Stimulated activated CD8-positive, alpha-beta memory T cell treated with anti-CD3 and anti-CD28 coated beads, Interleukin-15, amount 100 ng/mL, for 24 hours (primary cell): ENCODE measurements at places on chromosomes 7 and 10.

DNA sequence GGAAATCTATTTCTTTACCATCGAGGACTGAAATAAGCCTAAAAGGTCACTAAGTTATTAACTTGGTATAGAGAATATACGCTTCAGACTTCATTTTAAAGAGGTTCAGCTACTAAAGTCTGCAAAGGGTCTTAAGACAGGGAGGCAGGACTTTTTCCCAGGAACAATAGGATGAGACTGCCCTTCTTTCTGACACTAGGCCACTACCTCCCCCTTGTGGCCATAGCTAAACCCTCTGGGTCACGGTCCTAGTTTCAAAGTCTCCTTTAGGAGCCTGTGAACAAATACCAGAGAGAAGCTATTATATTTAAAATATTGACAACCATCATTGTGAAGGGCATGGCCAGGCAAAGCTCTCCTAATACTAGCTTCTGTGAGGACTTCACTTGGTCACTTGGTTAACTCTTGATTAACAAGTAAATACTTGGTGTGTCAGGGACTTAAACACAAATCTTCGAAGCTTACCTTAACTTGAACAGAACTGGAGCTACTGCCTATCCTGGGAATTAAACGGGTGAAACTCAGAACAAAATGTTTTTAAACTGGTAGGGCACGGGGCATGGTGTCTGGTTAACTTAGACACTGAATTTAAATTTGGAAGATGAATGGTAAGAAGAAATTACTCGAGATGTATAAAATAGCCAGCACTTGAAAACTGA is 75.6 kb downstream of the CCDC6 start:
- no peak for DNase-seq

GRCh38 chr7:69659983-69660382 is 61.7 kb downstream of the AUTS2 start:
- DNase-seq: no peak

DNA sequence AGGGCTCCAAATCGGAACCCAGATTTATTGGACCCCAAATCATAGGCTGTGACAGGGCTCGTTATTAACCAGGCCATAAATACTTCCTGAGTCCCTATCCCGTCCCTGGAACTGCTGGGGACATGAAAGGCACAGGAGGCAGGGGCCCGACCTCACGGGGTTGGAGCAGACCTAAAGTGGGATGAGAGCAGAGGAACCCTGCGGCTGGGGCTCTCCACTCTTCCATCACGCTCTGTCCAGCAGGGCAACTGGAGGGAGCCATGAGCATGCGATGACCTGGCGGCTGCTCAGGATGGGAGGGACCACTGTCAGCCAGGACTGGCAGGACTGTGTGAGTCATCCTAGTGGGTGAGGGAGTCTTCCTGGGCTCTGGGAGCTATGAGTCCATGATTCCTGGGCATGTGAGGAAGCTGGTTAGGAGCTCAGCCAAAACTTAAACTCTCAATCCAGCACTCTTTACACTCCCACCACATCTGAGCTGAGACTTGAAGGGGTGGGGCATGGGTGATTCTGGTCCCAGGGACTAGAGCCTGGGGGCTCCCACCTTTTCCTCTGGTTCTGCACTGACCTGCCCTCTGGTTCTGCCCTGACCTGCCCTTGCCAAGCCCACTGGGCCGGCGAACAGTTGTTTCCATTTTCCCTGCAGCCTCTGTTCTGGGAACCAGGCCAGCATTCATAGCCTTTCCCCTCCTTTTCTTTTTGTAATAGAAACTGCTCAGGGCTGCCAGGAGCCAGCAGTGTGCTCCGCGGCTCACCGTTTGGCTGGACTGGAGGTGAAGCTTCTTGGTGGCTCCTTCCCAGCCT is 47.1 kb downstream of the SYPL1 start:
- DNase-seq: no peak

DNA sequence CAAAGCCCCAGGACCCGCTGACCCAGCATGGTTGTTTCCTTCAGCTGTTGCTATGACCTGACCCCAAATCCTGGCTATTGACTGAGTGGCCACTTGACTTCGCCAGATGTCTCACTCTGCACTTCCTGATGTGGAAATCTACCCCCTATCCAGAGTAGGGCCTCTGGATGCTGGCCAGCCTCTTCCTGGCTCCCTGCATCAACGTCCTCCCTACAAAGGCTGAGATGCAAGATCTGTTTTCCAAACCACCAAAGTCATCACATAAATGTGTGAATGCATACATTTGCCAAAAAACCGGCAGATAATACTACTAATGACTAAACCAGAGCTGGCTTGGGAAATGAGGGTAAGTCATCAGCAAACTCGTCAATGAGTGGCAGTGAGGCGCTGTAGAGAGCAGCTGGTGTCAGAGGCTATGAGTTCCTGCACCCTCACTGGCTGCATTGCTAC is 70.4 kb downstream of the PYROXD2 start:
- no peak for DNase-seq

- DNase-seq: no peak
Measured at GRCh38 chr10:102504179-102504975, 605 bp downstream of the SUFU start.

DNA sequence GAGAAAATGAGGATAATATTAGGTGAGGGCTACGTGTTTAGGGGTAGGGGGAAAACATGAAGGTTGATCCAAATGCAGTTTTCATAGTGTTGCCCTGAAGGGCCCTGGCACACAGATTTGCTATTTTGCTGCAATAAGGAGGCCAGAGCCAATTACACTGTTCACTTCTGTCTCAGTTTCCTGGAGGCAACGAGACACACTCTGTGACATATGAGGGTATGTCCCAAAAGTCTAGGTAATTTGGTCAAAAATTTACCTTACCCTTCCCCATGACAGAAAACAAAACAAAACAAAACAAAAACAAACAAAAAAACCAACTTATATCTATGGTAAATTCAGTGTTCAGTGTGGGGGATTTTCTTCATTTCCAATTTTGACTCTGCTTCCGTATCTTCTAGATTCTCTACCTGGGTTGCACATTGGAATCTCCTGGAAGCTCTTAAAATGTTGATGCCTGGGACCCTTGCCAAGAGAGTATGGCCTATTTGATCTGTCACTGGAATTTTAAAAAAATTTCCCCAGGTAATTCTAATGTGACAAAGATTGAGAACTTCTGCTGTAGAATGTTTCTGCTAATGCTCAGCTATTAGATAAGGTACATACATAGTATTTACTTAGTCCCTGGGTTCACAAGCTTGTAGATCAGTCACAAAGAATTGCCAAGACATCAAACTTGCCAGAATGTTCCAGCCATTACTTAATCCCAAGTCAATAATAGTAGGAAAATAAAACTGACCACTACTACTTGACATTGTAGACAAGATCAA is 139.5 kb downstream of the SEMA3E start:
- DNase-seq: no peak

DNA sequence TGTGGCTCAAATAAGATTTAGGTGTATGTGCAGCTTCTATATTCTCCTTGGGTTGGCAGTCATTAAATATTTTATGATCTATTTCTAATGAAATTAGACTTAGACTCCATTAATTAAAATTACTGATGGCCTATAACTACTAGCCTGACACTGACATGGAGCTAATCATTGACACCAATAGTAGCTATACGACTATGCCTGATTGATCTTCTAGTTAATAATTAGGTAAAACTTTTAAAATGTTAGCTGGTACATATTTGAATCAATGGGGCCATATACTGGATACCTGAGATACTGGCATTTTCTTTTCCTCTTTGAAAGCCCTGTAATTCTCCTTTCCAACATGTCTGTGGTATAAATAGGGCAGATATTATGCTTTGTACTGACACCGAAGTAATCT is 14.4 kb downstream of the WEE2 start:
- no peak for DNase-seq

DNA sequence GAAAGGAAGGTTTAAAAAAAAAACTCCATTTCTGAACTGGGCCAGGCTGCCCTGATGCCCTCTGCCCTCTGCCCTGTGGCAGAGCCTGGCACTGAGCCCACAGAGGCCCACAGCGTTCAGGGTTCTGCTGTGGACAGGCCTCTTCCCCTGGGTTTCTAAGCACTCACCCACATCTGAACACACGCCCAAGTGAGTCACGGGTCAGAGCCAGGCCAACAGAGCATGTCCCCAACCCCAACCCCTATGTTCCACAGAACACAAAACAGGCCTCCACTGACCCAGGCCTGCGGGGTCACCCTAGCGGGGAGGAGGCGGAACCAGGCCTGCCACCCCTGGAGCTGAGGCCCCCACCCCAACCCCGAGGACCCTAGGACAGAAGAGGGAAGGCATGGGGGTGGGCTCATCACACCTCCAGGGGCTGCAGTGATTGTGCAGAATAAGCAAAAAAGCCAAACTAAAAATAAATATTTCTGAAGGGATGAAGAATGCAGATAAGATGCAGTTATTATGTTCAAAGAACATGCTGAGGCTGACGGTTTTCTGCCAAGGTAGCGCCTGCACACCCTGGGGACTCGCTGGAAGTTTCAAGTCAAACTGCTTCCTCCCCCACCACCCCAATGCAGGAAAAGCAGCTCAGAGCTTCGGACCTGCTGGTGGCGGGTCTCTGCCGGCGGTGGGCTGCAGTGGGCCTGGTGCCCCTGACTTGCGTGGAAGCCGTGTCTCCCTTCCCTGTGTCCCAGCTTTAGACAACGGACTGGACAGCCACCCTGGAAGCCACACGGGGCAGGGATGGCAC is 5.4 kb downstream of the WDR86 start:
- DNase-seq: no peak

DNA sequence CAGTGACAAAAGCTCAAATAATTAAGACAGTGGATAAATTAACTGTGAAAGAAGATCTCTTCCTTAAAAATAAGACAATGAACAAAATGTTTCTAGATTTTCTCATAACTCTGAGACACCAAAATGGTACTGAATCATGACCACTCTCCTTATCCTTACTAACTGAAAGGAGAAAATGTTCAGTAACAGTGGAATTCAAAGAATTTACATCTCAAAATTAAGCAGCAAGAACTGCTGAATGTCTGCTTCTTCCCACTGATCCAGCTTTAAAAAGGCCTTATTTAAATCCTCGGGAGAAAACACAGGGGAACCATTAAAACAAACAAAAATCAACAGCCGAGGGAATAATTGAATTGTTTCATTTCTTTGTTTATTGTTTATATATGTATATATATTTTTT is 27.3 kb upstream of the PLXDC2 start:
- DNase-seq: no peak

DNA sequence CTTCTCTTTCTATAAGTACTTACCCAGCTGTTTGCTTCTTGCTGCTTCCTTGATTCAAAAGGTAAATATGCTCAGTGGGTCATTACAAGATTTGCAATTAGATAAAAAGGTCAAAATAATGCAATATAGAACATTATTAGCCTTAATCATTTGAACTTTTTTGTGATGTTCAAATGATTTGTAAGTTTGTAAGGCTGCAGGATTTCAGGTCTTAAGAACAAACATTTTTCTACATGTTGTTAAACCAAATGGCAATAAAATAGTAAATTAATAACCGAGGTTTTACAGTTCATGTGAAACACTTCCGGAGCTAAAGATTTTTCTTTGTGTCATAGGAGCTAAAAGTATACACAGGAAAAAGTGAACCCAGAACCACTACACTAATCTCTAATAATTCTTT is 16.2 kb upstream of the SCIN start:
- DNase-seq: no peak

DNA sequence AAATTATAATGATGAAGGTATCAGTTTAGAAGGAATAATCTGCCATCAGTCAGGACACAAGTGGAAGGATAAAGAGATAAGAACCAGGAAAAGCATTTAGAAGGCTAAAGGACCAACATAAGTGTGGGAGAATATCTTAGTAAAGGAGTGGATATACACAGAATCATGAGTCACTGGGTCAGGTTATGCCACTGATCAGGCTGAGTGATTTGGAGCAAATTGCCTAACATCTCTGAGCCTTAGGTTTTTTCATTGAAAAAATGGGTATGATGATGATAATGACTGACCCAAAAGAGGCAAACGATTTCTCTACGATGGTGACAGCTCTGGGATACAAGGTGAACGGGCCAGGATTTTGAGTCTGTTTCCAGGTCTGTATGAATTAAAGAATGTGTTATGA is 2.8 kb upstream of the CUL1 start:
- no peak for DNase-seq

DNA sequence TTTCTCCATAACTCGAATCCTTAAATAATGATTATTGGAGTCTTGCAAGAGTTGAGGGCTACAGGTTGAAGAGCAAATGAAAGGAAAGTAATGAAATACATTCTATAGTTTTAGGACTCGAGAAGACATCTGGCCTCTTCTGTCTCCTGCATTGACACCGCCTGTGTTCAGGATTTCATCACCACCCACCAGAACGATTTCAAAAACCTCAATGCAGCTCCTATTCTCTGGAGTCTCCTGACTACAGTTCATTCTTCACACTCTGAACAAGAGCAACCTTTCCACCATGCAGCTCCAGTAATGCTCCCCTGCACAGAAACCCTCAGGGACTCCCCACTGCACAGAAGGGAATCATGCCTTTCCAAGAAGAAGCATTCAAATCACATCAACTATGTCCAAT is 5.5 kb downstream of the IL15RA start:
- DNase-seq: no peak

GRCh38 chr10:127182161-127182560 is 14.2 kb downstream of the INSYN2A start:
- DNase-seq: no peak

DNA sequence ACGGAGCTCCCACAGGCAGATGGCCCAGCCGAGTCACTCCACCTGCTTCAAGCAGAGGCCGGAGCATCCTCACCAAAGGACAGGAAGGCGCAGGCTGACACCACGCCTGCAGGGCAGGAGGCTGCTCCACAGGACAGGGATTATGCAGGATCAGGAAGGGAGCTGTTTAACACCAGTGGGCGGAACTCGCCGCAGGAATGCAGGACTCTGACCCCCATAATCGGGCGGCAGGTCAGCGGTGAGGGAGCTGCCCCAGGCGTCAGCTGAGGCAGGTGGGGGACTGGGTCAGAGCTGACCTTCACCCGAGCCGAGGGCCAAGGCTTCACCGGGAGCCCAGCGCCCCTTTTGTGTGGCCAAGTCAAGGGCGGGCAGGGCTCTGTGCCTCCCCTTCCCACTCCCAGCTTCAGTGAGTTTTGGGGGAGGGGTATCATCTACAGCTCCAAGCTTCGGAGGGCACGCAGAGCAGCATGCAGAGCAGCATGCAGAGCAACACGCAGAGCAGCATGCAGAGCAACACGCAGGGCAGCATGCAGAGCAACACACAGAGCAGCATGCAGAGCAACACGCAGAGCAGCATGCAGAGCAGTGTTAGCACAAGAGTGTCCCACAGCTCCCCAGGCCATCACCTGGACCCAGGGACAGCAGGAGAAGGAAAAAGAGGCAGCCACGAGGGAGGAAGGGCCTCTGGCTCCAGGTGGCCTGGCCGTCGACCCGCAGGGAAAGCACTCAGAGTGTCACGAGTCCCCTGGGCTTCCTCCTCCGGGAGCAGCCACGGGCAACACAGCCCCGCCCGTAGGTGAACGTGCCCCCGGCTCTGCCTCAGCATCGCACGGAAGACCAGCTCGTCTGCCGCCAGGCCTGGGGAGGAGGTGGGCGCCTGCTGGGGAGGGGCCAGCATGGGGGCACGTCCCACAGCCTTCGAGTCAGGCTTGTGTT is 151.7 kb upstream of the PPP2R2D start:
- no peak for DNase-seq
